NCI-H187 (cell line): ENCODE measurements at places on chromosomes 4 and X.

GRCh38 chrX:71171110-71171801 is 26.6 kb downstream of the NLGN3 start:
- DNase-seq: no peak

GRCh38 chr4:128371001-128371777 is 83.6 kb upstream of the PGRMC2 start:
- no peak for DNase-seq

GRCh38 chr4:124953061-124953460 is 240.5 kb upstream of the ANKRD50 start:
- no peak for DNase-seq

- DNase-seq: no peak
Measured at GRCh38 chr4:135122457-135122856, 920.9 kb upstream of the PABPC4L start.

GRCh38 chrX:8204169-8204935 is 33.3 kb upstream of the VCX2 start:
- no peak for DNase-seq

DNA sequence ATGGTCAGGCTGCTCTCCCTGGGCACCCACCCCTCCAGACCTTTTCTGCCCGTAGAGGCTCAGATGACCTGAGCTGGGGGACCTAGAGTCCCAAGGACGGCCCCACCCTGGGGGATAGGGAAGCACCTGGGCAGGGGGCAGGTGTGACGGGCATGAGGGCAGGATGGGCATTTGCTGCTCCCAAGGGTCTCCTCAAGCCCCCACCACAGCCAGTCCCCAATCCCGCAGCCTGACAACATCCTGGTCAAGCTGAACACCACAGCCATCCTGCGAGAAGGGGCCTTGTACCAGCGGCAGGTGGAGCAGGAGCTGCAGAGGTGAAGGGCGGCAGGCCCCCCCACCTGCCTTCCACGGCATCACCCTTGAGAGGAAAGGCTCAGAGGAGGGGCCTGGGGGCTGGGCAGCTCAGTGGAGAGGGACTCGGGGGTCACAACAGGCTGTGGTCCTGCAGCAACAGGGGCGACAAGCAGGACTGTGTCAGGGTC is 17.8 kb upstream of the RNF4 start:
- DNase-seq: no peak

- no peak for DNase-seq
Measured at GRCh38 chrX:141214196-141214595, 28.1 kb downstream of the SPANXC start.

DNA sequence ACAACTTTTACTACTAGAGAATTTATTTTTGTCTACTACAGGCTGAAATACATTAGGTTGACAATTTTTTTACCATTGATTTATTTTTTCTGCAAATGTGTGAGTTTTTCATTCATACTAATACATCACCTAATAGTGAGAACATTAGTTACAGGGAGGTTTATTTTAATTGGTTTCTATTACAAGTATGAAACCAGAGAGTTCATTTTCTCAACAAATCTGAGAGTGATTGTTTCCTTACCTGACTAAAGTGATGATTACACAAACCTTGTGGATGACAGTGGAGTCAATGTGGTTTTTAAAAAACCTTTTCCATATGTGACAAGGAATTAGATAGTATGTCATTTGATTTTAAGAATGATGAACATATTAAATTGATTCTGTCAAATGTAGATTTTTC is 227.4 kb downstream of the PALLD start:
- no peak for DNase-seq

GRCh38 chr4:53651156-53651735 is 60.0 kb upstream of the LNX1 start:
- no peak for DNase-seq

GRCh38 chr4:88446124-88446523 is 10.8 kb upstream of the HERC5 start:
- no peak for DNase-seq

DNA sequence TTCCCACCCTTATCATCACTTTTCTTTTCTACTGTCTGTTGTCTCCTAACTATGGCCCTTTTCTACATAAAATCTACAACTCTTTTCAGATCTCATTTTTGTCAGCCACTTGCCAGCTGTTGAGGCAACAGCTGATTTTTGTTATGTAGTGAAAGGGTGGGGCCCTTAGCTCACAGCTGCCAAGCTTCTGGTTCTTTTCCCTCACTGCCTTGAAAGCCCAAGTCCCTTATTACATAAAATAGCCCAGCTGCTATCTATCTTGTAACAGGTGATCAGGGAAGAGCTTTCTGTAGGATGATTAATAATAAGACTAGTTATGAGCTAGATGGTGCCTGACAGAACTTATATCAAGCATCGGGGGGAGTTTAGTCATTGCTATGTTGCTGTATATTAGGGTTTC is 45.9 kb downstream of the ADGRL3 start:
- DNase-seq: no peak
